ENCODE measurements at places on chromosomes 6 and 20.

DNA sequence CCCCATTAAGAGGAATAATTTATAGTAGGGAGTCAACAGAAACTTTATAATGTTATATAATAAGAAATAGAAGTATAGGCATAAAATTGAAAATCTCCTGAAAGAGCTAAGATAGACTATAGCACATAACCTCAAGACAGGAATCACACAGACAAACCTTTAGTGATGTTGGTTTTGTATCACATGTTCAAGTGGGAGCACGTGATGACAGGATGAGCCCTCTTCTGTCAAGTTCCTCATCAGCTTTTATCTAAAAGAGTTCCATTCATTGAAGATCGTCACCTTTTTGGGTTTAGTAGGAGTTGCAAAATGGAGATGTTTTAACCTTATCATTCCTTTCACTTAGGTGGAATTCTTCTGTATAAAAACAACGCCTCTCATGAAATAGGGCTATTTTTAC, 127.0 kb downstream of the MCHR2 start:
- DNase-seq, result no peak

DNA sequence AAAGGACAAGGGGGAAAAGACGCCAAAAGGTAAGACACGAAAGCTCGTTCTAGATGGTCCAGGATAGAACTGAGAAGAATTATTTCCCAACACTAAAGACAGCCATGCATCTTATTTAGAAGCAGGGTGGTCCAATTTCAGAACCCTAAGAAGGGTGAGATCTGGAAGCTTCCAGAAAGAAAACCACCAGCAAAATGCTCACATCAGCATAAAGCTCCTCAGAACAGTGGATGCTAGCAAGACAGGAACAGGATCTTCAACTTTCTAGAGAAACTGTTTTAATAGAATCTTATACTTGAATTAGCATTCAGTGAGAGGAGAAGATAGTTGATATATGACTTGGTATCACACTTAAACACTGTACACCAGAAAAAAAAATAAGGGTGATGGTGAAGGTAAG, 101.5 kb downstream of the ZFP64 start:
- DNase-seq, result no peak

- DNase-seq, result no peak
These were observed 28.3 kb downstream of the MUC22 start for GRCh38 chr6:31038559-31038958.

GRCh38 chr20:41054070-41054846, 25.6 kb downstream of the TOP1 start:
- DNase-seq, result no peak

- DNase-seq, result peak; percentile 40
These were observed 313.4 kb downstream of the CDH26 start for GRCh38 chr20:60271597-60271996.

DNA sequence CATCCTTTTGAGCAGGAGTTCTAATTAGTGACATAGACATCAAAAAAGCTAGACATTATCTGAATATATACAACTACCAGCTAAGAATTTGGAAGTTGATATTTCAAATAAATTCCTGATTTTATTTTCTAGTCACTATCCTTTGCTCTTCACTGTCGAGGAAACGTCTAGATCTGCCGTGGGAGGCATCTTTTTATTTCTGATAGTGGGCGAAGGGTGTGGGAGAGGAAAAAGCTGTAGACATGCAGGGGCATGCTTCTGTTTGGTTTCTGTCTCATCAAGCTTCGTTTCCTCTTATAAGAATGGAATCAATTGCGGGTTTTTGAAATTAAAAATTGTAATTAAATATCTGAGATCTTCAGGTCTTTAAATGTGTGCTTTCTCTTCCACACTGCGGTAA, 16.2 kb upstream of the C6orf118 start:
- no peak for DNase-seq

All from RKO (cell line).